ENCODE measurements at places on chromosomes 4 and X.

DNA sequence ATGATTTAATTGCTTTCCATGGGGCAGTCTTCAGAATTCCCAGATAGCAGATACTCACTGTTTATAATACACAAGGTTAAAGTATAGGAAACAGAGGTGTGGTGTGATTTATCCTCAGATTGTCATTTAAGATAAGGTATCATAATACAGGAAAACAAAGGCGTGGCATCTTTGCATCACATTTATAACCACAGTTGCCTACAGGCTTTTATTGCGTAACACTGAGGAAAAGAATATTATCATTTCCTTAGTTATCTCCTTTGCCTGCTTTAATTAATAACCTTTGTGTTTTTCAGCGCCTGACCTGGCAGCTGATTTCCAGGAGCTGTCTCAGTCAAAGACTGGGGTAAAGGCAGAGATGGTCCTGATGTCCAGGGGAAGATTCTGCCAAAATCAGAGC, 68.8 kb downstream of the SSX7 start:
- DNase-seq, result no peak

DNA sequence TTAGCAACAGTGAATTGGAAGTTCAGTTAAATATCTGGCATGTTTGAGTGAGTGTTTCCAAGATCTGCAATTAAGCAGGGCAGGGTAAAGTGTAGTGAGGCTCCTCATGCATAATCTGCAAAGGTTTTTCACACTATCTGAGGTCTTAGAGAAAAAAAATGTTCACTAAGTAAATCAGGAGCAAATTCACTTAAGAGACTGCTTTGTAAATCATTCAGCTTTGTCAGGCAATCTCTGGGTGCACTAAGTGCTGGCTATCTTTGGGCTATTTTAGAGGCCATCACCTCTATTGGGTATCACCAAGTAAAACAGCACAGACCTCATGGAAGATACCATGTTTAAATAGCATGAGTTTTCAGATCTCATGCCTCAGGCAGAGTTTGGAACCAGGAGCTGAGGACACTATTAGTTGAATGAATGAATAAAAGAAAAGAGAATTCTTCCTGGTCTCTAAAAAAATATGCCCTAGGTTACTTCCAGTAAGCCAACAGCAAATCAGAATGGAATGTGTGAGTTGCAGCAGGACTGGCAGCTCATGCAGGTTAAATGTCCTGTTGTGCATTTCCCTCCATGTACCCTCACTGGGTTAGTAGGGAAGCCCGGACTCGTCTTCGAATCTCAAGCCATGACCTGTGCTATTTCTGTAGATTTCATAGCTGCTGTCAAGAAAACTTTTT, 195.3 kb downstream of the KCNIP4 start:
- no peak for DNase-seq

DNA sequence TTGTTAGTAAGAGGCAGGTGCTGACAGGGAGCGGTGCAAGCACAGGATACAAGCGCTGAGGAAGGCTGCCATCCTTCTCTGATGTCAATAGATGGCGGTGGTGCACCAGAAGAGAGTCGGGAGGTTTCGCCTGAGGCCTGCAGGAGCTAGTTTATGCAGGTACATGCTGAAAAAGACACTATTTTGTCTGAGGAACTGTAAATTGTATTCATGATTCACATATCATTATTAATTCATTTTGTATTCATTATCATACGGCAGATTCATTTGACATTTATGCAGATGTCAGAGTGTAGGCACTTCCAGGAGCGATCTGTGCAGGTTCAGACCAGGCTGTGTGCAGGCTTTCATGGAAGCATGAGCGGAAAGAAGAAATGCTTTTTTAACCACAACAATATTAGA, 824.0 kb downstream of the STIM2 start:
- DNase-seq, result peak; percentile 64

- DNase-seq, result no peak
Observed at GRCh38 chrX:68693481-68694434, 46.3 kb downstream of the STARD8 start.

DNA sequence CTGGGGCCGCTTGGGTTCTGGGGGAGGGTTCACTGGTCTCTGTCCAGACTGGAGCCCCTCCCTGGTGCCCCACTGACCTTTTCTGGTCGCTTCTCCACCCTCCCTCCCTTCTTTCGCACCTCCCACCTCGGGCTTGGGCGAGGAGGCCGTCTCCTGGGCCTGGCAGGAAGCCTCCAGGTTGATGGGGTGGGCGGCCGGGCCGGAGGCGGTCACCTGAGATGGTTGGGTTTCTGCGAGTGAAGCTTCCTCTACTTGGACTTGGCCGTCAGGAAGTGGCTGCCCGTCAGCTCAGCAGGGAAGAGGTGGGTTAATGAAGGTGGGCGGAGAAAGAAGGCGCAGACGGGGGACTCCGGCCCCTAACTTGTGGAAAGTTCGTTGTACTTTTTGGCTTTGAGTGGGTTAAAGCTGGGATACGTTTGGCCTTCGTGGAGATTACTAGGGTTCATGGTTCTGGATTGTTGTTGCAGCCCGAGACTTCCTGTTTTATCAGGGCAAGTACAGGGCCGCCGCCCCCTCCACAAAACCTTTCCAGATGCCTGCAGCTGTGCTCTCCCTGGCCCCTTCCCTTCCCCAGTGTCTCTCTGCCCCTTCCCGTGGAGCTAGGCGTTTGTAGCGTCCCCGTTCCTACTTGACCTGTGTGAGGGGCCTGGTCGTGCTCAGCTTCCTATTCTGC, 1.2 kb downstream of the AKAP17A start:
- DNase-seq, result no peak
